ENCODE measurements at places on chromosomes 7 and 10.

DNA sequence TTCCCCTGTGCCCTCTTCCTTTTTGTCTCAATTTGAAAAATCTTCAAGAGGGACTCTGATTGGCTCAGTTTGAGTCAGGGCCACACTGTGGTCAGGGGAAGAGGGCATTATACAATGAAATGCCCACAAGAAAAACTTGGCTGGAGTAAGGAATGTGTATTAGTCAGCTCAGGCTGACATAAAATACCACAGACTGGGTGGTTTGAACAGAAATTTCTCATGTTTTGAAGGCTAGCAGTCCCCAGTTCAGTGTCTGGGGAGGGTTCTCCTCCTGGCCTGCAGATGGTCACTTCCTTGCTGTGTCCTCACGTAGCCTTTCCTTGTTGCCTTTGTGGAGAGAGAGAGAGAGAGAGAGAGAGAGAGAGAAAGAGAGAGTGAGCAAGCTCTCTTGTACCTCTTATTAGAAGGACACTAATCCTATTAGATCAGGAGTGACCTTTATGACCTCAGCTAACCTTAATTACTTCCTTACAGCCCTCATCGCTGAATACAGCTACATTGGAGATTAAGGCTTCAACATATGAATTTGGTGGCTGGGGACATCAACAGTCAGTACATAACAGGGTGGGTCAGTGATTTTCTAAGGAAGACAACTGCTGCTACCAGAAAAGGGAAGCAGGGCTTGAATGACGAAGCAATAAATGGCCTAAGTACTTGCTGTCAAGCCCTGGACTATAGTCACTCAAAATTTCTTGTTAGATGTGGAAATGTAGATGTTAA is 25.8 kb upstream of the FAM13C start:
- no peak for DNase-seq

GRCh38 chr7:55140221-55140940 is 121.6 kb downstream of the EGFR start:
- DNase-seq, result no peak

DNA sequence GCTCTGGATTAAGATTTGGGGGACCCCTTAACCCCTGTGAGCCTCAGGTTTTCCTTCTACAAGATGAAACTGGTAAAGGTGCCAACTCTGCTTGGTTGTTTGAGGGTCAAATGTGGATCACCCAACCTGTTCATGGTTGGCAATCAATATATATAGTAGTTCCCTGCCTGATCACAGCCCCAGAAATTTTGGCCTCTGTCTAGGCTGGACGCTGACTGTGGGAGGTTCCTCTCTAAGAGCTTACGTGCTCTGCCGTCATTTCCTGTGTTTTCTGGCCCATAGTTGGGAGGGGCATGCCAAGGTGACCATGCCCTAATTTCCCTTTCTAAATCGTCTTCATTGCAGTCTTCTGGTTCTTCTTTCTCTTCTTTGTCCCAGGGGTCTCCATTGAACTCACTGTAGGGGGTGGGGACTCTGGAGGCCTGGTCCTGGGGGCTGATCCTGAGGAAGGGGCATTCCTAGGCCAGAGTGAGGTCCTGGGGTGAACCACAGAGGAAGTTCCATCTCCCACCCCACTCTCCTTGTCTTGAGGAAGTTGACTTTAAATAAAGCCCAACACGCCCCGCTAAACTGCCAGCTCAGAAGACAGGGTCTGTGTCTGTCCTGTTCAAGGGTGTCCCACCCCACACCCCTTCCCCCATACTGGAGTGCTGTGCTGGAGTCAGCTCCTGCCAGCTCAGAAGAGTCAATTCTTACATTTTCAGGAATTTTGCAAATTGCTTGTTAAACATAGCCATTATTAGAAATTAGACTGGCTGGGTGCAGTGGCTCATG is 98.9 kb upstream of the SDK1 start:
- DNase-seq, result no peak

DNA sequence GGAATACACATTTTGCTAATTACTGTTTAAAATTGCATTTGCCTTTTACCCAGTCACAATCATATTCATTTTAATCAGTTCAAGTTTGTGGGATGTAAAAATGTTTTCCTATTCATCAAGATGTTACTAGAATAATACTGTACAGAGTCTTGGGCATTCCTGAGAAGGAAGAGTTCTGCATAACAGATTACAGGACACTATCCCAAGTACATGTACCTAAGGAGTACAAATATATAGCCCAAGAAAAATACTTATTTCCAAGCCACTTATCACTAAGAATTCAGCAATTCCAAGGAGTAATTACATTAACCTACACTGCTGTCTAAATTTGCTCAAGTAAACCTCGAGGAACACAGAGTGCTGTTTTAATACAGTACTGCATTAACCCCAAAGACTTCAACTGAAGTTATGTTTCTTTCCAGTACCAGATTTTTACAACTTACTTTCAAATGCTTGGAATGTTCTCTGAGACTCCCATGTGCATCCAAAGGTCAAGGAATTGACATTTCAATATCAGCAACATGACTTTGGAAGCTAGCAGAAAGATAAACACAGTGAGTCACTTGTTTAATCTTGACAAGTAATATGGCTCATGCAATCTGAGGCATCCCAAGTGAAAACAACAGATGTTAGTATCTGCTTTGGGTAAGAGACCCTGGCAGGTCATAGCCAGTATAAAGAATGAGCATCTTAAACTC is 125.4 kb upstream of the BET1 start:
- DNase-seq, result no peak

- DNase-seq, result no peak
Measured at GRCh38 chr10:103444478-103444877, 7.7 kb downstream of the CALHM2 start.

- no peak for DNase-seq
Measured at GRCh38 chr7:99219185-99219767, 11.4 kb upstream of the KPNA7 start.

DNA sequence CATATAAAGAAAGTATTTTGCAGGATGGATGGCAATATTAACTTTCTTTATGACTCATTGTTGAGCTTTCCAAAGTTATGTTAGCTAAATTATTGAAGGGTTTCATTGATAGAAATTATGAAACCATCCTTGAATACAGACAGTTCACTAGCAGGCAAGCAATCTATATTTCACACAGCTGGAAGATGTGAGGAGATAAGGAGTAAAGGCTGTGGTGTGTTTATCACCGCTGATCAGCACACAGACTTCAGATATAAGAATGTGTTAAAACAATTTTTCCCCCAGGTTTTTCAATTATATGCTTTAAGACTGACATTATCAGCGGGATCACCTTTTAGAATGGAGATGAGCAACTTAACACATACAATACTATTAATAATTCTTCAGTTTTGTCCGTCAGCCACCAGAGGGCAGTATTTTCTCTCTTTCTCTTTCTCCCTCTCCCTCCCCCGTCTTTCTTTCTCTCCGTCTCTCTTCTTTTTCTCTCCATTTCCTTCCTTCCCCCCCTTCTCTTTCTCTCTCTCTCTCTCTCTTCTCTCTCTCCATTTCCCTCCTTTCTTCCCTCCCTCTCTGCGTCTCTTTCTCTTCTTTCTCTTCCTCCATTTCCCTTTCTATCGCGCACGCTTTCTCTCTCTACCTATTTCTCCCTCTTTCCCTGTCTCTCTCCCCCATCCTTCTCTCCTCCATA is 62.9 kb upstream of the FAM171A1 start:
- DNase-seq, result peak; percentile 40

GRCh38 chr10:35464825-35465456 is 128.6 kb downstream of the CCNY start:
- DNase-seq, result no peak

DNA sequence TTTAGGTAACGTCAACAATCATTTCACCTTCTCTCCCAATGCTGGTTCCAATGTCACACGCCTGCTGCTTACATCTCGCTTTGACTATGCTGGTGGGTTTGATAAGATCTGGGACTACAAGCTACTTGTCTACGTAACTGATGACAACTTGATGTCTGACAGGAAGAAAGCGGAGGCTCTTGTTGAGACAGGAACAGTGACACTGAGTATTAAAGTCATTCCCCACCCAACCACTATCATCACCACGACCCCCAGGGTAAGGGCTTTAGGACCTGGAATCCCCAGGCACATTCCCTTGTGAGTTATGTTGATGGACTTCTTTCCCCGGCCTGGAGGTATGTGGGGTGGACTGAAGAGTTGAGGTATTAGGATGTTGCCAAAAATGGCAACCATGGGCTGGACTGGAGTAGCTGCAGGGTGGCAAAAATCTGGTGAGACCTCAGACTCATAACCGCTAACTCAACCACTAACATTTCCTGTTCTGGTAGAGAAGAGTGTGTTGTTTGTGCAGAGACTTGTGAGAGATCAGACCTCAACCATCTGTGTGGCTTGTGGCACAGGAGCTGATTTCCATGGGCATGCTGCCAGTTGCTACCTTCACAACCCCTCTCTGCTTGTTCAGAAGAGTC is 59.2 kb downstream of the CDHR3 start:
- peak; percentile 37 for DNase-seq

DNA sequence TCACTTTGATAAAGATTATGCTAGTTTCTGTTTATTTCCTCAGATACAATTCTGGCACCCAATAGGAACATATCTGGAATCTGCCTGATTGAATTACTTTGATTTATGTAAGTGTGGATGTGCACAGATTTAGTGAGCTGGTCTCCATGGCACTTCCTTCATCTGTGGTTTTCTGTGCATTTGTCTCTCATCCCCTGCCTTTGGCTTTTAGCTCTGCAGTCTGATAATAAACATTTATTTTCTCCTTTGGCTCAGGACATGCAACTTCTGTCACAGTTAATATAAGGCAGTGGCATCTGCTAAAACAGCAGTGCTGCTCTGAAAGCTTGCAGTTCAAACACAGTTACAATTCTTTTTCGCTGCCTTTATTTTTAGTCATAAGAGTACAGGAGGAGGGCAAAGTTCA is 273.7 kb upstream of the CHRM2 start:
- no peak for DNase-seq

- DNase-seq, result no peak
Measured at GRCh38 chr10:128579280-128579865, 453.1 kb upstream of the MKI67 start.

DNA sequence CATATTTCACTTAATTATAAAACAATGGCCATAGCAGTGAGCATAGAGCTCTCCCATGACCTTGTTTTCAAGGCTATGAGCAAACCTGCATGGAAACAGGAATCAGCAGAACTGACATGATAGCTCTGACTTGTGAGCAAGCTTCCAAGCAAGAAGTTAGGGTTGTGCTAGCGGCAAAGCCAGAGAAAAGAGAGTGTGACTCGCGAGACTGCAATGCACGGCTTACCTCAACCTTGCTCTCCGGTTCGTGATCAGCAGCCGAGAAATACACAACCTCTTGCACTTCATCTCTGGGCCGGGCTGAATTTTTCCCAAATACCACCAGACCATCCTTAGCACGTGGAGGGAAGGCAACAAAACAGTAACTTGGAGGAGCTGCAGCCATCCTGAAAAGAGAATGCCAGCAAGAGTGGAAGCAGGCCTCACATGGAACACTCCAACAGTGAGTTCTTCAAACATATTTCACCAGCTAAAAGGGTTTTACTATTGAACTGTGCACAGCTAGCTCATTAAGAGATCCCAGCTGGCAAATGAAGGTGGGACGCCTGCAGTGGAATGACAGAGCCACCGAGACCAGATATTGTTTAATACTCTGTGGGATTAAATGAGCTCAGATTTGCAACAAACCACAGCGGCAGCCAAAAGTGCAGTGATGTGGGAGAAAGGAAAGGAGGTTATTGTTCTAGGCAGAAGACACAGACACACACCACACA is 20.8 kb downstream of the SCRN1 start:
- no peak for DNase-seq
